Epithelial cell of proximal tubule (primary cell): ENCODE measurements at places on chromosomes 11 and 22. TPM values are rescaled to one million over a fixed set of nuclear protein-coding genes. Genes with fewer than 3 reads are reported as not detected.

DNA sequence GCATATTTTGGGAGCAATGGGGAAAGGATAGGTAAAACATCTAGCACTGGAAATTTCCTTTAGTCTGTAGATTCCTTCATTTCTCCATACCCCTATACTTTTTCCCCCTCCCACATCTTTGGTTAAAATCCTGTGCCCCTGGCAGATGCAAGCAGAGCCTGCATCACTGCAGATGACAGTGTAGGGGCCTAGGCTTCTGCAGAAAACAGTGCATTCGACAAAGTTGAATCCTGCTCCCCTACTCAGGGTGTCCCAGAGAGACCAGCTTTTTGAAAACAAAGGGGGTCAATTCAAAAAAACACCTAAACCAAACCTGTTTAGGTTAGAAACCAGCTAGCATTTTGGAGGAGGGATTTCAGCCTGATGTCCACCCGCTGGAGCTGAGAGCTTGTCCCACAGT is 43.8 kb upstream of the BLID start:
- DNase-seq = no peak

DNA sequence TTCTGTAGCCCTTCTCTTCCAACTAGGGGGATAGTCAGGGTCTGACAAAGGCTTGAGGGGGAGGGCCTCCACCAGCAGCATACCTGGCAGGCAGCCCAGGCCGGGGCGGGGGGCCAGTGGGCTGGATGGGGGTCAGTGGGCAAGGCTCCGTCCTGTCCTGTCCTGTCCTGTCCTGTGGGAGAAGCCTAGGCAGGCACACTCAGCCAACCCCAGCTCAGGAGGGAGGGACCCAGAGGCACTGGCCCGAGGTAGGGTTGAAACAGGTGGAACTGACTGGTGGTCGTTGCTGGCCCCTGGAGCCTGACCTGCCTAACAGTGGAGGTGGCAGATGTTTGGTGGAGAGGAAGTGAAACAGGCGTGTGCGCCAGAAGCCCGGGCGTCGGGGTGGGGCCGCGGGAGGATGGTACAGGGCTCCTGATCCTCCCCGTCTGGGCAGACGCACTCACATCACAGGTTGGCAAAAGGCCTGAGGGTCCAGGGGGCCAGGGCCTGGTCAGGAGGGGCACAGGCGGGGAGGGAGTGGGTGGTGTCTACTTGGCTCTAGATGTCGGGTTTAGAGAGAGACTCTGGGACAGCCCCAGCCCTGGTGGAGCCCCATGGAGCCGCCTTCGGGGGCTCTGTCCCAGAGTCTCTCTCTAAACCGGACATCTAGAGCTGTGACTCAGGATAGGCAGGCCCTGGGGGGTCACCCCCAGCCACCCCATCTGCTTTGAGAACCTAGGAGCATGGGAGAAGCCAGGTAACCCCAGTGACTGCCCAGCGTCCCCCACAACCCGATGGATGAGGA is 32.5 kb upstream of the GRAMD4 start:
- DNase-seq = no peak

DNA sequence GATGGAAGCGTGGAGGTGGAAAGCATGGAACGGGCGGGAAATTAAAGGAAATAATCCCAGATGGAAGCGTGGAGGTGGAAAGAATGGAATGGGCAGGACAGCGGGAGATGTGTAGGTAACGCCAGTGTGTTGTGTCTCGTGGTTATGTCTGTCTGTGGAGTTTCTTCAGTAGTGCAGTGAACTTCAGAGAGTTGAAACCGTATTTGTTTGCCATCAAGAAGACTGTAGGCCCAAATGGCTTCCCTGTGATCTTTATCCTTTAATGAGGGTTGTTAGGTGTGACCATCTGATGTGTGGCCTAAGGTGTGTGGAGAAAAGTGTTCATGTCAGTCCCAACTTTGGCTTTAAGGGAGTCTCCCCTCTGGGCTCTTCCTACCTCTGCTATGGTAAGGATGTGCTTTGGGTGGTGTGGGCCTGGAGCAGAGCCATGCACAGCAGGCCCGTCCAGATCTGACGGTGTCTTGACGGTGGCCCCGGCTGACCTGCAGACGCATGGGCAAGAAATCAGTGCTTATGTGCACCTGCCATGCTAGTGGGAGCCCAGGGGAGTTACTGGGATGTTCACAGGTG is 39.6 kb downstream of the AP2A2 start:
- no peak for DNase-seq

- no peak for DNase-seq
Measured at GRCh38 chr11:100817620-100818019, 130.5 kb downstream of the ARHGAP42 start.

- no peak for DNase-seq
Measured at GRCh38 chr22:36010090-36010489, 18.5 kb downstream of the RBFOX2 start.

DNA sequence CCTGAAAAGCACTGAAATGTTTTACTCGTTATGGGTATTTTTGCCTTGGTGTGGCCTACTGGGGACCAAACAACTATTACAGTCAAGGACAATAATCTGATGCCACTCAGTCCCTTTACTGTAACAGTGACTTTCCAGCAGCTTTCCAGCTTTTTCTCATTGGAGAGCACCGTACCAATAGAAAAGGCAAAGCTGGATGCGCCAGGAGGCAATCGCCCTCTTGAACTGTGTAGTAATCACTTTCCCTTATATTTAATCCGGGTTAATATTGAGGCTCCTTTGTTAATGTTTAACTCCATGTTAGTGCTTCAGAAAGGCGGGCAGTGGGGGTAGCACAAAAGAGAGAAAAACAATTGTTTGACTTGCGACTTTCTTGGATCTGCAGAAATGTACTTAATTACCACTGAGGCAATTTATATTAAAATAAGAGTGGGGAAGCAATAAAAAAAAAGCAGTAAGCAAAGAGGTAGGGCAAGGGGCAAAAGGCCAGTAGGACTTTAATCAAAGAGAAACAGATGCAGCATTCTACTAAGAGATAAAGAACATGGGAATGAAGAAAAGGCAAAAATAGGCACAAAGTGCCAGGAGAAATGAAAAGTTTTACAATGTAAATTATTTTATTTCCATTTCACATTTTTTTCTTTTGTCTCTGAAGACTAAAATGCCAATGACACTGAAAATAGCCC is 81.6 kb downstream of the LRRC4C start:
- DNase-seq = peak; percentile 51

GRCh38 chr22:22341736-22342135 is 97.2 kb downstream of the VPREB1 start:
- no peak for DNase-seq

DNA sequence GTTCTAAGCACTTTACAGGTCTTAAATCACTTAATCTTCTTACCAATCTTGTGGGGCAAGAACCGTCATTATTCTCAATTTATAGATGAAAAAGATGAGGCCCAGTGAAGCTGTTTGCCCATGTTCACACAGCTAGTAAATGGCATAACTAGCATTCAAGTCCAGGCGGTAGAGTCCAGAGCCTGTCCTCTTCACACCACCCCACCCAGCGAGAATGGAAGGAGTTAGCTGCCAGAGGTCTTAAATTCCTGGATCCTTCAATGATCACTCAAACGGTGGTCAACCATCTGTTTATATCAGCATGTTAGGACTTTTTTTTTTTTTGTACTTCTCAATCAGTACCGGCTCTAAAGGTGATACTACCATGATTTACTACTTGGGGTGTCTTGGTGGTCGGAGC is 43.3 kb downstream of the PARVA start:
- DNase-seq = no peak

GGTLC3 gene
- total RNA-seq = not detected in 2 replicates

POTEH gene
- not detected in 2 replicates for total RNA-seq

C22orf23 gene
- not detected in 2 replicates for total RNA-seq

CYTH4 gene
- 0.07 TPM in 1 of 2 replicates, not detected in the other for total RNA-seq

MUC2 gene
- not detected in 2 replicates for total RNA-seq
